ENCODE measurements at places on chromosomes 7 and 10. TPM values are rescaled to one million over a fixed set of nuclear protein-coding genes. Genes with fewer than 3 reads are reported as not detected.

The LIPF gene
- not detected for total RNA-seq

The PLAU gene
- 40.8 TPM for total RNA-seq

DNA sequence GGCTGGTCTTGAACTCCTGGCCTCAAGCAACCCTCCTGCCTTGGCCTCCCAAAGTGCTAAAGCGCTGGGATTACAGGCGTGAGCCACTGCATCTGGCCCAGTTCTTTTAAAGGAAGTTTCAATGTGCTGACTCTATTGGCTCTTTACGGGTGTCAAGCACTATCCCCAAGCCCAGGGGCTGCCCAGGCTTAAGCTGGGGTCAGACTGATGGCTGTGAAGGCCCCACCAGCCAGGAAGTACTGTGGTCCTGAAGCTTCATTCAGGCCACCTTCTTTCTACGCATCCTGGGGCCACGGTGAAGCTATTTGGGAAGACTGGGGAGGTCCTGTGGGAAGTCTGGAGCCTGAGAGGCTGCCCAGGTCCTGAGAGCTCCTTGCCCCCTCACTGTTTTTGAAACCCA is 8.0 kb downstream of the GPR15LG start:
- H3K27me3 ChIP-seq, result no peaks in the 10 kb centered on the region
- H3K4me1 ChIP-seq, result no peaks in the 10 kb centered on the region
- H3K4me3 ChIP-seq, result no peak overlapping the region
- no peak overlapping the region for H3K27ac ChIP-seq

- DNase-seq, result no peak
- H3K36me3 ChIP-seq, result peaks cover 2% of the 10 kb centered on the region
- no peak overlapping the region for H3K4me3 ChIP-seq
- H3K4me1 ChIP-seq, result no peaks in the 10 kb centered on the region
Observed at GRCh38 chr7:50771120-50772002, 11.3 kb downstream of the GRB10 start.

- DNase-seq, result peak; percentile 81
- H3K27me3 ChIP-seq, result no peaks in the 10 kb centered on the region
- H3K36me3 ChIP-seq, result no peaks in the 10 kb centered on the region
- no peak overlapping the region for H3K27ac ChIP-seq
Observed at GRCh38 chr10:23157239-23157681, 34.9 kb upstream of the PTF1A start.

DNA sequence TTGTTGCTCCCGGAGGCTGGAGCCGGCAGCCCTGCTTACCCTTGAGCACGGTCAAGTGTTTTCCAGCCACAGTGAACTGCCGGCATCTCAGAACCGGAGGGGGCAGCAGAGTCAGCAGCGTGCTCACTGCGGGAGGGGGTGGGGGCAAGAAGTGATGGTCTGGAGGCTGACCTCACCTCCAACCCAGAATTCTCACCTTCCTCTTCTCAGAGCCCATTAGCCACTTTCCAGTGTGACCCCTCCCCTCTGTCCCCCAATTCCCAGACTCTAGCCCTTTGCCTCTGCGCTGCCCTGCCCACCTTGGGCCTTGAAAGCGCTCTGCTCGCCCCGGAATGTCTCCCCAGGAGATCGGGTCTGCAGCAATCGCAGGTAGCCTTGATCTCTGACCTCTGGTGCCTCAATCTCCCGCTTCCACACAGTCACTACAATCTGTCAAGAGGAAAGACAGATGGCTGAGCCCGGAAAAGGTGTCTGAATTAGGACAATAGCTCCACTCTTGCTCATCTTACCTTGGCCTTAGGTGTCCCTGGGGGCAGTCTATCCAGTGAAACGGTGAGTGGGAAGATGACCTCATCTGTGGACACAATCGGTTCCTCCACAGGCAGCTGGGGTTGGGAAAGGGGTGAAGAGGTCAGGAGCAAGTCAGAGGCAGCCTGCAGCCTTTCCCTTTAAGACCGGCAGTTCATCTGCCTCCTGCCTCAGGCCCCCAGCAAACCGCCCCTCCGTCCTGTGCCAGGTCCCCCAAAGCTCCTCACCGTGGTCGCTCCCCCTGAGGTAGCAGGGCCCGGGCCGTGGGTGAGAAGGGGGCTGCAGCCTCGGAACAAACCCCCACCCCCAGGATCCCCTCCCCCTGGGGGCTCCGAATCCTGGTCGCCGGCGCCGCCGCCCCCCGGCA is 942 bp downstream of the TRAPPC14 start:
- H3K36me3 ChIP-seq, result peaks cover 3% of the 10 kb centered on the region
- H3K27ac ChIP-seq, result peak overlapping the region; percentile 51
- no peaks in the 10 kb centered on the region for H3K27me3 ChIP-seq
- DNase-seq, result no peak
- no peaks in the 10 kb centered on the region for H3K4me1 ChIP-seq
- H3K4me3 ChIP-seq, result peak overlapping the region; percentile 26

The PSTK gene
- total RNA-seq, result 4.3 TPM

The RARRES2 gene
- total RNA-seq, result 104 TPM

The ANKRD61 gene
- total RNA-seq, result 0.19 TPM

GRCh38 chr7:75637854-75638593 is 100.7 kb downstream of the HIP1 start:
- H3K27ac ChIP-seq, result peak overlapping the region; percentile 60
- no peaks in the 10 kb centered on the region for H3K27me3 ChIP-seq
- H3K4me3 ChIP-seq, result peak overlapping the region; percentile 67
- no peaks in the 10 kb centered on the region for H3K36me3 ChIP-seq

DNA sequence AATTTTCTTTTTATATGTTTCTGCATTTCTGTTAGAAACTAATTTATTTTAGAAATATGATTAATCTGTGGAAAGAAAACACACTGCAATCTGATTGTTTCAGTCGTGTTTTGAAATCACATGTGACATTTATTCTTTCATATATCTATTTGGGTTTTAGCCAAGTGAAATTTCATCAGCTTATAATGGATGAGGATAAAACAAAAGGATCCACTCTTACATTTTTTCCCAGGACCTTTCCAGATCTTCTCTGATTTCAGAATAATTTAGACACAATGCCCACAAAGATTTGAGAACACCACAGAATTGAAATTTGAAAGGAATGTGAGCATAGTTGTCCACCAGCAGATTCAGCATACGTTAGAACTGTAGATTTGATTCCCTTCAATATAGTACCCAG is 29.1 kb downstream of the CBLL1 start:
- H3K4me3 ChIP-seq, result no peak overlapping the region
- no peaks in the 10 kb centered on the region for H3K4me1 ChIP-seq
- H3K36me3 ChIP-seq, result no peaks in the 10 kb centered on the region
- no peak overlapping the region for H3K27ac ChIP-seq
- no peaks in the 10 kb centered on the region for H3K27me3 ChIP-seq
- no peak for DNase-seq

- peak overlapping the region; percentile 90 for H3K27ac ChIP-seq
- peak overlapping the region; percentile 62 for H3K4me3 ChIP-seq
- H3K27me3 ChIP-seq, result no peaks in the 10 kb centered on the region
- peaks cover 2% of the 10 kb centered on the region for H3K4me1 ChIP-seq
- DNase-seq, result no peak
Observed at GRCh38 chr10:110872984-110873923, 1.5 kb downstream of the PDCD4 start.

GRCh38 chr10:20977300-20977699 is 80.2 kb upstream of the NEBL start:
- no peak overlapping the region for H3K27ac ChIP-seq
- H3K36me3 ChIP-seq, result no peaks in the 10 kb centered on the region
- no peaks in the 10 kb centered on the region for H3K27me3 ChIP-seq
- H3K4me3 ChIP-seq, result no peak overlapping the region
- DNase-seq, result no peak
- no peaks in the 10 kb centered on the region for H3K4me1 ChIP-seq

The RNF148 gene
- total RNA-seq, result 2.2 TPM

DNA sequence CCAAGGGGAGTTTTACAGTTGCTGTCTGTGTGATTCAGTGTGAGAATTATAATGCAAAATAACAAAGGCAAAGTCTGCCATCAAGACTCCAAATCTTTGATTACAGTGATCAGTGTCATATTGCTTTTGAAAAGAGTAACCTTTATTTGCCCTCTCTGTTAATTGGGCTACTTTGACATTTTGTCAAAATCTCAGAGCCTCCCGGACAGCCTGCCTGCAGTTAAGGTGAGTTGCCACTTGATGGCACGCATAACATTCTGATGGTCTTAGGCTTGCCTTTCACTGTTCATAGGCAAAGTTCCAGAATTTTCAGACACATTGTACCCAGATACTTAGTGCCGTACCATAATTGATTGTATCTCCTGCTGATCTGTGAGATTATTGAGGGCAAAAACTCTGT is 253.5 kb downstream of the ABCA13 start:
- no peak for DNase-seq
- no peak overlapping the region for H3K4me3 ChIP-seq
- H3K27me3 ChIP-seq, result no peaks in the 10 kb centered on the region
- no peak overlapping the region for H3K27ac ChIP-seq
- no peaks in the 10 kb centered on the region for H3K36me3 ChIP-seq
